GM12878 (cell line): ENCODE measurements at places on chromosomes 12 and 14. TPM values are rescaled to one million over a fixed set of nuclear protein-coding genes. Genes with fewer than 3 reads are reported as not detected.

DNA sequence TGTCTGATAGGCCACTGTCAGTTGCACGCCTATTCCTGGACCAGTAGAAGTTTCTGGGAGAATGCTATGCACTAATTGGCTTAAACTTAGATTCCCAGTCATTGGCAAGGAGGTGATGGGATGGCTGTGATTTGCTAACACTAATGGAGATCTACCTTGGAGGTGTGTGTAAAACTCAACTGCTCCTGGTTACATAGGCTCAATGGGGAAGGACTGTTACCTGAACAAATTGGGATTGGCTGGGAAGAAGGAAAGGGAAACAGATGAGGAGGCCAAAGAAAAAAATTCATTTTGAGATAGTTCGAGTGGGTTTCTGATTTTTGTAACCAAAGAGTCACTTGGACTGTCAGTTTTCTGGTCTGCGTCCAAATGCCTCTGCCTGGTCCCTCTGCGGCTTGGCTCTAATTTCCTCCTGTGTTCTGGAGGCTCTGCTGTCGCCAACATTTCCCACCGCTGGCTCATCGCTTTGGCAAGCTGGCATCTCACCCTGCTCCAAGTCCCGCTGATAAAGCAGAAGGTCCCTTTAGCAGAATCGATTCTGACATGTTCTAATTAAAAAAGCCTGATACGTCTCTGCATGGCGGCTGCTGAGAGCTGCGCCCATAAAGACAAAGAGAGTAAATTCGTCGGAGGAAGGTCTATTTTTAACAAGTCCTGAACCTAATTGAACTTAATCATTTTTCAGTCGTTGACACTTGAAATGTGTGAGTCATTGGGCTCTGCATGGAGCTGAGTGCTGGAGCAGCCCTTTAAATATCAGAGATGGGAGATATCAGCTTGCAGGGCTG, 2.0 kb upstream of the CCDC63 start:
- DNase-seq: no peak

DNA sequence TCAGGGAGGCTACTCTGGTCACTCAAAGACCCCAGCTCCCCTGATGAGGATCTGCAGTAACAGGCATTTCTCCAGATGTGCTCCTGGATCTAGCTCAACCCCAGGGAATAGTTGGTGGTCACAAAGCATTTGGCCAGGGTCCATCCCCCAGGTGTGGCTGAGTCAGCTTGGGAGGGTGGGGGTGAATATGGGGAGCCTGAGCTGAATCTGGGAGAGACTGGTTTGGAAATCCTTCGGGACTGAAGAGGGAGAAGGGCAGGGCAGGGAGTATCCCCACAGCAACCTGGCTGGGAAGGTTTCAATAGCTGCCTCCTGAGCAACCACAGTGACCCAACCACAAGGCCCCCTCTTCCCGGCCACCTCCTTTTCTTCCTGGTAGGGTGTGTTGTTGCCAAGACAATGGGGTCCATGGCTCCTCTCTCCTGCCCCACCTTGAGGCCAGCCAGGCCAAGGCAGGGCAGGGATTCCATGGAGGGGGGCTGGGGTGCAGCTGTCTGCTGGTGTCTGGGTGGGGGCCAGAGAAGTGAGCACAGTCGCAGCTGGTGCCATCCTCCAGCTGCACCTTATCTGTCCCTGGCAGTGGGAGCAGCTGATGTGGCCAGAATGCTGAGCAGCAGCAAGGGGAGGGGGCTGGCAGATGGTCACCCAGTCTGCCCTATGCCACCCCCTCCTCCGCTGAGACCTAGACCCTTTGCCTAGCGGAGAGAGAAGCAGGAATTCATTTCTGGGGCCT, 5.5 kb downstream of the ASIC1 start:
- no peak for DNase-seq

DNA sequence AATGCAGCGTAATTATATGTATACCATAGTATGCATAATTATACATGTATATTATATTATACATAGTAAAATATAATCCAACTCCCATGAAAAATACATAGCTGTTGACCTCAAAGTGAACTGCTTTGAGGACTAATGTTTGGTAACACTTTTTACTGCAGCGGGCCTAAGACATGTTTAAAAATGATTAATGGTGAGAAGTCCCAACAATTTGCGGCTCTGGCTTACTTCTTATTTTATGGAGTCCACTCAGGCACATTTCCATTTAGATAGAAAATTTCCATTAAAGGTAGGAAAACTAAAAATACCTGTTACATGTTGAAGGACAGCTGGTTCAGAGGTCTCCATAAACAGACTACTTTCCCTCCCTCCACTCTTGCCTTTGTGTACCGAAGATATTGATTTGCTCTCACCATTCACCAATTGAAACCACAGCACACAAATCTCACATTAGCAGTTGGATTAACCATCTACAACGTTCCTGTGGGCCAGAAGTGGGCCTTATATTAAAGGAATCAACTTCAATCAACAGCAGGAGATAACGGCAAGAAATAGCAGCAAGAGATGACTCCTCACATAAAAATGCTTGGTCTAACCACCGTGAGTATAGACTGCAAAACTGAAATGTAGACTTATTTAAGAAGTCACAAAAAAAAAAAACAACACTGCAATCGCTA, 14.1 kb upstream of the NT5DC3 start:
- no peak for DNase-seq

- DNase-seq: no peak
Measured at GRCh38 chr12:6641131-6641530, 5.4 kb upstream of the LPAR5 start.

DNA sequence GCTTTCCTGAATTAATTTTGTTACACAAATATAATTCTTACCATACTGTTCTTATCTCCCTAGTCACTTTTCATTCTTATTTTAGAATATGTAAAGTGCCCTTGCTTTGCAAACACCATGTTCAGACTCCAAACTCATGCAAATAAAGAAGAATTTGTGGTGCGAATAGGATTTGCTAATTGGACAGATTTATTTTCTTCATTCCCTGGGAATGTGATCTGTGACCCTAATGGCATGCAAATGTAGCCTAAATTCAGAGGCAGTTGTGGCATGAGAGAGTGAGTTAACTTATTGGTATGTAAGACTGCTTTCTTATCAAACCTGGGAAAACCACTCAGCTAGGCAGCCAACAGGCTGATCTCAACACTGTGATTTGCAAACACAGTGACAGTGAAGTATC, 10.0 kb downstream of the CAPZA3 start:
- no peak for DNase-seq

- no peak for DNase-seq
Measured at GRCh38 chr14:89014569-89014850, 190.1 kb downstream of the TTC8 start.

GRCh38 chr12:108821407-108822397, 35.7 kb downstream of the SSH1 start:
- no peak for DNase-seq

The HAL gene
- 0.19 TPM in 1 of 2 replicates, not detected in the other for polyA plus RNA-seq
